Activated effector memory CD4-positive, alpha-beta T cell treated with Interleukin-2 at 50 U/mL for 16 hours (primary cell): ENCODE measurements at places on chromosomes 2 and 18.

DNA sequence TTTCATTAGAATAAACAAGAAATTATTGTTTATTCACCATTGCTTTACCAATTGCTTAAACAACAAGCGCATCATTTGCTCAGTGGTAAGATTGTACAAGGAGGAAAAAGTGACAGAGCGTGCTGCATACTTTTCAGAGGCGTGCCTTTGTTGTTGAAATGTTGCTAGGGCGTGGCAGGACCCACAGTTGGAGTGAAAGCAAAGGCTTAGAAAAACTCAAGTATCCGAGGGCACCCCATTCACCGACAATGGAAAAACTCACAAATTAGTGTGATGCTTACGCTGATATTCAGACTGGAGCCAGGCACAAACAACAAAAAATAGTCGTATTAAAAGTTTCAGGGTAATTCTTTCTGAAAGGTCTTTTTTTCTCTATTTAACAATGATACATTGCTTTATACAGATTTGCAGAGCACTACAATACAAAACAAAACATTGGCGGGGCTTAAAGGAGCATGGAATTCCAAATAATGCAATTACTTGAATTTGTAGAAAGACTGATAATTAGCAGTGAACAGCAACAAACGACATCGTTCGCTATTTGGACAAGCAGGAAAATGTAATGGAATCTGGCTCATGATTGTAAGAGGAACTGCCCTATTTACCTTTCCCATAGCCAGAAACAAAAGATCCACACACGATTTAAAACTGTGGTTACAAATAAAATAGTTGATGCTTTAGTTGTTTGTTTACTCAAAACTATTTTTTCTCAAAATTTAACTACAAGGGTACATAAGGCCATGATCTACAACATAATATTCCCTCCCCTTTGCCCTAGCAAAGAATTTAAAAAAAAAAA lies 37.8 kb upstream of the RTTN start:
- no peak for DNase-seq

- DNase-seq: no peak
Measured at GRCh38 chr2:97728091-97728731, 14.8 kb downstream of the ZAP70 start.

GRCh38 chr2:690799-691198 lies 13.6 kb upstream of the TMEM18 start:
- no peak for DNase-seq

DNA sequence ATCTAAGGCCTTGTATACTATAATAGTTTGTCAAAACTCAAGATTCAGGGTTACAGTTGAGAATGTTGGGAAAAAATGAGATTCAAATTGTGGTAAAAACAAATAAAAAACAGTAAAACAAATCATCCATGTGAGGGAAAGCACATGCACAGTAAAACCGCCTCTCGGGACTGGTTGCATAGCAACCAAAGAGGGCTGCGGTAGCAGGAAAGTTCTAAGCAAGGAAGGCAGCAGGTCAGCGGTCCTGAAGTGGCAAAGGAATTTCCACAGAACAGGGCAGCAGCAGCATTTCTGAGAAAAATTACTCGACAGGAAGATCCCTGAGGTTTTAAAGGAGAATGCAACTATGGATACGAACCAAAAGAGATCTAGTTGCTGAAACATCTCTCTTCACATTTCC lies 93.7 kb downstream of the DYNAP start:
- DNase-seq: no peak

- no peak for DNase-seq
Measured at GRCh38 chr2:237433920-237434676, 20.1 kb upstream of the COL6A3 start.

DNA sequence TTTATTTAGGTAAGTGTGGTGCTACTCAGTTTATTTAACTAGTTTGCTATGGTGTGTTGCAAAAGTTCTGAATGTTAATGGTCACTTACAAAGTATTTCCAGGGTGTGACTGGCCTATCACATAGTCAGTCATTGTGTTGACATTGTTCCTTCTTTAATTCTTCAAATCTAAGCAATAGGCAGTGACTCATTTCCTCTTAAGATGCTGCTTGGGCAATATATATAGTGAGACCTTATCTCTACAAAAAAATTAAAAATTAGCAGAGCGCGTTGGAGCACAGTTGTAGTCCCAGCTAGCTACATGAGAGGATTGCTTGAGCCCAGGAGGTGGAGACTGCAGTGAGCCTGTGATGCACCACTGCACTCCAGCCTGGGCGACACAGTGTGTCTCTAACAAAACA lies 5.8 kb upstream of the CCDC88A start:
- DNase-seq: no peak

- DNase-seq: no peak
Measured at GRCh38 chr2:123609077-123609476, 416.0 kb upstream of the CNTNAP5 start.

DNA sequence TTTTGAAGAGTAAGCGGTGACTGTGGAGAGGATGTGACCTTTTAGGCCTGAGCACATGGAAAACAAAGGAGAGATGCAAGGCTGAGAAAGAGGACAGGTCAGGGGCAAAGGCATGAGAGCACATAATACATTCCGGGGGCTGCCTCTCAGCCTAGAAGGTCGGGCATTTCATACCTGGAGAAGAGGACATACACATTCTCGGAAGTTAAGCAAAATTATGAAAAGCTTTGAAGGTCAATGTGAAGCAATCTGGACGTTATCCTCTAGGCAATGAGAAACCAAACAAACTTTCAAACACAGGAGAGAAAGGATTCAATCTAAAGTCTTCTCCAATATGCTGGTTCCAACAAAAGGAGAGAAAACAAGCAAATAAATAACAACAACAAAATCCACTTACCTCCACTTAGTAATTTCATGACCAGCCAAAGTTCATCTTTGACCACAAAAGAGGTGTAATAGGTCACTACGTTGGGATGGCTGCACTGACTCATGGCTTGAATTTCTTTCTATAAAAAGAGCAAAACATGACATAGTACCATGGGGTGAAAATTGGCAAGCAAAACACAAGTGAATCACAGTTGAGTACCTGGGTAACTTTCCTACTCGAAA lies 80.4 kb downstream of the STK39 start:
- no peak for DNase-seq

DNA sequence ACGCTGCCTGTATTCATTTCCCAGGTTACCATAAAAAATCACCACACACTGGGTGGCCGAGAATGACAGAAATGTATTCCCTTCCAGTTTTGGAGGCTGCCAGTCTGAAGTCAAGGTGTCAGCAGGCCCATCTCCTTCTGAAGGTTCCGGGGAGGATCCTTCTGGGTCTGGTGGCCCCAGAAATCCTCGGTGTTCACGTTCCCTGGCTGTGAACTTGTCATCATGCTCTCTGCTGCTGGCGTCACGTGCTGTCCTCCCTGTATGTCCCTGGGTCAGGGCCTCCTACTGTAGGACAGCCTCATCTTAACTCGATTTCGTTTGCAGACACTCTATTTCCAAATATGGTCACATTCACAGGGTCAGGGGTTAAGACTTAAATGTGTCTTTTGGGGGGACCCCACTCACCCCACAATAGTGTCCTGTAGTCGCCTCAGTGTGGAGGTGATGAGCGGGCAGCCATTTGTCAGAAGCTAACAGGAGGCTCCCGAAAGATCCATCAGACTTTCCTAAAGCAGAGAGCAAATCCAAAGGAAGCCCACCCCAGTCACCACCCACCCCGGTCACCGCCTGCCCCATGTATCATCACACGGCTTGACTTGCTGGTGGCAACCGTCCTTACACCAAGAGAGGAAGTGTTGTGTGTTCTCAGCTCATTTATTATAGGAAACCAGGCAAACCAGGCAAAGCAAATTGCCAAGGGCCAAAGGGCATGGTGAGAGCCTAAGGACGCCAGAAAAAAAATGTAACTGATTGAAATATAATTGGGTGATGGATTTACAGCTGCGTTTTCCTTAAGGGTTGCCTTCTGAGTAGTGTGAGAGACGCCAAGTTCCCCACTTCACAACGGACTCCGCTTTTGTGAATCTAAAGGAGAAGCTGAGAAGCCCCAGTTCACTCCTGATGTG lies 148.8 kb upstream of the ZNF236 start:
- DNase-seq: no peak

DNA sequence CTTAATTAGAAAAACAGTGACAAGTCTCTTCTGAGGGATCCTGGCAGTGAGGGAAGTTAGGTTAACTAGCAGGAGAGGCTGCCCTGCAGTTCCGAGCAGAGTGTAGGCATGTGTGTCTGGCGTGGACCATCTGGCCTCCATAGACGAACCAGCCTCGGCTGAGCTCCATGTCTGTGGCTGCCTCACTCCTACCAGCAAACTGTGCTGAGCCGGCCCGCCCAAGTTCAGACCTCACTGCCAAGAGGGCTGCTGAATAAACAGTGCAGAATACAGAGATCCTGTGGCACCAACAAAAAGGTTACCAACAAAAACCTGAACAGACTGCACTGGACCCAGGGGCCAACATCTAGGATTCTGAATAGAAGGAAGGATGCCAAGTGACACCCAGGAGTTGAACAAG lies 27.3 kb downstream of the INO80C start:
- DNase-seq: no peak

DNA sequence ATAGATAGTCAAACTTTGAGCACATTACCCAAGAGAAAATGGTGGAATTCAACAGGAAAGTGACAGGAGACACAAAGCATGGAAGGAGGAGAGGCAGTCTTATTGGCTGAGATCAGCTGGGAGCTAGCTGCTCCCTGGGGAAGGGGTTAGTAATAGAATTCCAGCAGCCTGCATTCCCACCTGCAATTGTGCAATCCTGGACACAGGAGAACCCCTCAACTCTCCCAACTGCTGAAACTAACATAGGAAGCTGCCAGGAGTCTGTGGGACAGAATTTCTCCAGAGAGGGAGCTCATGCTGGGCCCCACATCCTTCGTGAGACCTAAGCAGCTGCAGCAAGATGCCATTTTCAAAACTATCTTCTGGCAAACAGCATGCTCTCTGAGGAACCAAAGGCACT lies 69.8 kb upstream of the ACVR1C start:
- no peak for DNase-seq
